Heart right ventricle (tissue), 16 donors: ENCODE measurements at places on chromosomes 5 and 9.
A peak's percentile ranks its signal among the peaks of the same experiment; 100 is the strongest.

DNA sequence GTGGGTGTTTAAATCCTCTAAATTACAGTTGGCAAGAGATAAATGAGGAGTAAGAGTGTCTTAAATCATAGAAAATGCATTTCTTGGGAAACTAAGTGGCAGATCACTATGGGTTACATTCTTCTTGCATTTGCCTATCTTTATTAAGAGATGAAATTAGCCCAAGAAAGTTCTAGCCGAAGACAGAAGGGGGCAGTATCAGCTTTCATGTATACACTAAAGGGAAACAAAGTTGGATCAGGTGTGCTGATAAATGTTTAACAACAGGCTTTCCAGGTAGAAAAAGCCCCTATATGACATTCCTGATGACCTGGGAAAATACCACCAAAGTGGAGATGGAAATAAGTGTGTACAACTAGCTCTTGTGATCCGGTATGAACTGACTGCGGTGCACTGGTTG lies 81.9 kb upstream of the TLR4 start:
- DNase-seq = no peak

DNA sequence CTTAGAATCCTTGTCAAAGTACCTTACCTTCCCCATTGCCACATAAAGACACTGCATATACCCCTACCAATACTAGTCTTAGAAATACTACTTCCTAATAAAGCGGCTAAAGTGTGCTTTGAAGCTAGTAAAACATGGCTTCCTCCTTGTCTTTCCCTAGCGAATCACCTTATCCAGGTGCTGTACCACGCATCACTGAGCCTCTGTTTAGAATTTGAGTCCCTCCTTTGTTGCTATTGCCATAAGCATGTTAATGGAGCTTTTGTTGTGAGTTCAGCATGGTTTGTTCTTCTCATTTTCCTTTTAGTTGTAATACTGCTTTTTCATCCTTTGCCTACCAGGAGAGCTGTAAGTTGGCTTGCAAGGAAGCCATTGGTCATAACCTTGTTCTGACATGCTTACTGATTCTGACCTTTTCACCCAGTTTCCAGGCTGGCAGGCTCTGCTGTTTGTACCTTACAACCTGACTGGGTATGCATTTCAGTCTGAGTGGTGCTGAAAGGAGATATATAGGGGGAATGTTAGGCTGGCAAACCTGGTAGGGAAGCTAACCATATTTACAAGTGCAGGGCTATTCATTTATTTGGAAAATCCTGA lies 49.8 kb downstream of the LMNB1 start:
- no peak for DNase-seq

GRCh38 chr5:170628028-170628427 lies 124.2 kb downstream of the KCNIP1 start:
- no peak for DNase-seq

GRCh38 chr9:121286973-121287741 lies 19.2 kb downstream of the GSN start:
- DNase-seq = peak; percentile 90

DNA sequence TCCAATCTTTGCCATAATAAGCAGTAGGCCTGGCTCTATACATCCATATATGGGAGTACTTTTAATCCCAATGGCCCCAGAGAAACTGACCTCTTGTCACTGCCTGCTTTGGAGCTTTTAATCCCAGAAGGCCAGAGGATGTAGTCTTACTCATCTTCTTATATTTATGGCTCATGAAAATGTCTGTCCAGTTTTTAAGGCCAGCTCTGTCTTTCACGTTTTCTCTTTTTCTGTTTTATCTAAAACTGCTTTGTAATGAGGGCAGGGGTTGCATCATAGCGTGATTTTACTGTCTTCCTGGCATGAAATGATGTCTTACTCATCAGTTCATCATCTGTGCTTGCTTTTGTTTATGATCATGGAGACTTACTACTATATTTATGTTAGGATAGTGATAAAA lies 1094.9 kb downstream of the MAT2B start:
- no peak for DNase-seq

GRCh38 chr9:135992486-135993408 lies 31.6 kb upstream of the UBAC1 start:
- peak; percentile 85 for DNase-seq

DNA sequence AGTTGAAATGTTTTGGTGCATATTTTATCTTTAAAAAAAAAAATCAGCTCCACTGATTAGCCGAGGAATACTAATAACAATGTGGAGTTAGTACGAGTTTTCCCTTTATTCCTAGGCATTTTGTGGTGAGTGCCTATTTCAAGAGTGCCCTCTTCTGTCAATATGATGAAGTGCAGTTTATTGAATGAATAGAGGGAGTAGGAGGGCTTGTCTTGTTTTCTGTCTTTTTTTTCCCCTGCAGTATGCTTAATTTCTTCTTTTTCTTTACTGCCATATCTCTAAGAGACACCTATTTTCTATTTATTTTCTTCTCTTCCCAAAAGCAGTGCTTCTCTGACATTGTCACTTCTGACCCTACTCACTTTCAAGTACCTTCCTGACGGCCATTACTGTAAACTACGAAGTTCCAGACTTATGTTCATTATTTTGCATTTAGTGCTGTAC lies 169.6 kb upstream of the PITX1 start:
- no peak for DNase-seq

GRCh38 chr9:107242073-107243030 lies 40.7 kb upstream of the RAD23B start:
- DNase-seq = no peak

GRCh38 chr5:92979716-92980115 lies 601.3 kb downstream of the NR2F1-AS1 start:
- DNase-seq = no peak

DNA sequence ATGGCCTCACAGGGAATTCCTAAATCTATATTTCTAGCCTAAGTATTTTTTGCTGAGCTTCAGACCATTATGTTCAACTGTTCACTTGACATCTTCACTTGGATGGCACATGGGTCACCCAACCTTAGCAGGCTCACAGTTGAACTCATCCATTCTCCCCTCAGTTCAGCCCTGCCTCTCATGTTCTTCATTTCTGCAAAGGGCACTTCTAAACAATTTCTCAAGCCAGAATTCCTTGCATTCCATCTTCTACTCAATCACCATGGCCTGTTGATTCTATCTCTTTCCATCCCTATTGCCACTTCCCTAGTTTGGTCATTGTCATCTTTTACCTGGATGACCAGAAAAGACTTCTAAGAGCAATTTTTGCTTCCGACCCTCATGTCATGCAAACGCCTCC lies 7.3 kb upstream of the RGS3 start:
- no peak for DNase-seq

GRCh38 chr5:7662289-7662688 lies 188.6 kb downstream of the CFAP90 start:
- no peak for DNase-seq

- DNase-seq = no peak
These were observed 92.8 kb downstream of the ANKH start for GRCh38 chr5:14778792-14779070.

- no peak for DNase-seq
These were observed 399.0 kb downstream of the HTR1A start for GRCh38 chr5:63563008-63563917.

- no peak for DNase-seq
These were observed 125.2 kb upstream of the CDH18 start for GRCh38 chr5:20113031-20113715.

DNA sequence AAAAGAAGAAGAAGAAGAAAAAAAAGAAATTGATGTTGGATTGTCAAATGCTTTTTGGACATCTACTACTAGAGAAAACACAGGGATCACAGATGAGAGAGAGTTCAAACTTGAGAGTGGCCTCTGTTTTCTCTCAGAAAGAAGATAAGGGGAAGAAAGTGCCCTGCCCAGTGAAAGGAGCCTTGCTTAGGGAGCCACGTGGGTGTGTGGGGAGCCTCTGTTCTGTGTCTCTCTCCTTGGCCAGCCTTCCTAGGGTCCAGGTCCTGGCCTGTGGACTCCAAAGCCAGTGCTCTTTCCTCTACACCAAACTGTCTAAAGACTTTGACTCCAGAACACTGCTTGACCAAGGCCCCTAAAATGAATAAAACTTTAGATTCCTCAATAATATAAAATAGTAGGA lies 22.0 kb upstream of the COL15A1 start:
- DNase-seq = no peak

GRCh38 chr5:62312674-62313073 lies 6.7 kb downstream of the KIF2A start:
- no peak for DNase-seq

- DNase-seq = no peak
These were observed 37.5 kb downstream of the FABP6 start for GRCh38 chr5:160266752-160267345.

GRCh38 chr5:73747696-73748380 lies 121.8 kb downstream of the ARHGEF28 start:
- no peak for DNase-seq

DNA sequence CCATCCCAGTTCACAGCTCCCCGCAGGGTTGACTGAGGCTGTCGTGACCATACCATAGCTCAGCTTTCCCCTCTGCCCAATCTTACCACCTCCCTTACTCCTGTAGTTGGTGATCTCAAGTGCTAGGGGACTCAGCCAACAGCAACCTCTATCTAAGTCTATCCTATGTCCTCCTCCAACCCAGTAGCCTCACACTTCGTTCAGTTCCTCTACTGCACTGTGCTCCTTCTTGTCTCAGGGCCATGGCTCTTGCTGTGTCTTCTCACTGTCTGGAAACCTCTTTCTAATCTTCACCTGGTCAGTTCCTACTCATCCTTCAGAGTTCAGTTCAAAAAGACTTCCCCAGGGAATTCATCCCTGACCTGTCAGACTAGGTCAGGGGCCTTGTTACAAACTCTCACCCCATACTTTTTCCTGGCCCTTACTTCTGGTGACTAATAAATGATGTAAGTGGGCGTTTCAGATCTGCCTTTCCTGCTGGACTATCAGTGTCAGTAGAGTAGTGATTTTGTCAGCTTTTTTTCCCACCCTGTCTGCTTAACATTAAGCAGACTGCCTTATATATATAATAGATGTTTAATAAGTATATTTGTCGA lies 53.6 kb upstream of the NR3C1 start:
- no peak for DNase-seq

DNA sequence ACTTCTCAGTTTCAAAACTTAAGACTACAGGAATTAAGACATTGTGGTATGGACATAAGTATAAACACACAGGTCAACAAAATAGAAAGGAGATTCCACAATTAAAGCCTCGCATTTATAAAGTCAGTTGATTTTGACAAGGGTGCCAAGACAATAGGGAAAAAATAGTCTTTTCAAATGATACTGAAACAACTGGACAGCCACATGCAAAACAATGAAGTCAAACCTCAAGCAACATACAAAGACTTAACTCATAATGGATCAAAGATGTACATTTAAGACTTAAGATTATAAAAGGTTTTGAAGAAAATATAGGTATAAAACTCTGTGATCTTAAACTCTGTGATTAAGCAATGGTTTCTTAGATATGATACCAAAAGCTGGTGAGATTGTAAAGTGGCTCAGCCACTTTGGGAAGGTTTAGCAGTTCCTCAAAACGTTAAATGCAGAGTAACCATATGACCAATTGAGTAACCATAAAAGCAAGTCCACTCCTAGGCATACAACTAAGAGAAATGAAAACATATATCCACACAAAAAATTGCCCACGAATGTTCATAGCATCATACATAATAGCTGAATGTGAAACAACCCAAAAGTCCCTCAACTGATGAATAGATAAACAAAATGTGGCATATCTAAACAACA lies 22.0 kb downstream of the HINT1 start:
- DNase-seq = no peak

GRCh38 chr5:114010362-114010761 lies 351.5 kb upstream of the KCNN2 start:
- DNase-seq = no peak

DNA sequence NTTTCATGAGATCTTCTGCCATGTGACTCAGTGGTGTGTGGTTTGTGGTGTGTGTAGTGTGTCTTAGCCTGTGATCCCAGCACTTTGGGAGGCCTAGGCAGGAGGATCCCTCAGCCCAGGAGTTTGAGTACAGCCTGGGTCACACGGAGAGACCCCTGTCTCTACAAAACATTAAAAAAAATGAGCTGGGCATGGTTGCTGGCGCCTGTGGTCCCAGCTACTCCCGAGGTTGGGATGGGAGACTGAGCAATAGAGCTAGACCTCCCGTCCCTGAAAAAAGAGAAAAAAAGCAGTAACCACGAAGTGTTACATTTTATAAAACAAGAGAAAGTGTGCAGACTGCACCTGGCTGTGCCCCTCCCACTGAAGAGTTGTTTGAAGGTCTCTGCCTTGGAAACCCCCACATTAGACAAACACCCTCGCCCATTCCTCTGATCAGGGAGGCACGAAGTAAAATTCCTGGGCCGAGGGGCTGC lies 21.2 kb upstream of the RNU6ATAC start:
- DNase-seq = no peak

DNA sequence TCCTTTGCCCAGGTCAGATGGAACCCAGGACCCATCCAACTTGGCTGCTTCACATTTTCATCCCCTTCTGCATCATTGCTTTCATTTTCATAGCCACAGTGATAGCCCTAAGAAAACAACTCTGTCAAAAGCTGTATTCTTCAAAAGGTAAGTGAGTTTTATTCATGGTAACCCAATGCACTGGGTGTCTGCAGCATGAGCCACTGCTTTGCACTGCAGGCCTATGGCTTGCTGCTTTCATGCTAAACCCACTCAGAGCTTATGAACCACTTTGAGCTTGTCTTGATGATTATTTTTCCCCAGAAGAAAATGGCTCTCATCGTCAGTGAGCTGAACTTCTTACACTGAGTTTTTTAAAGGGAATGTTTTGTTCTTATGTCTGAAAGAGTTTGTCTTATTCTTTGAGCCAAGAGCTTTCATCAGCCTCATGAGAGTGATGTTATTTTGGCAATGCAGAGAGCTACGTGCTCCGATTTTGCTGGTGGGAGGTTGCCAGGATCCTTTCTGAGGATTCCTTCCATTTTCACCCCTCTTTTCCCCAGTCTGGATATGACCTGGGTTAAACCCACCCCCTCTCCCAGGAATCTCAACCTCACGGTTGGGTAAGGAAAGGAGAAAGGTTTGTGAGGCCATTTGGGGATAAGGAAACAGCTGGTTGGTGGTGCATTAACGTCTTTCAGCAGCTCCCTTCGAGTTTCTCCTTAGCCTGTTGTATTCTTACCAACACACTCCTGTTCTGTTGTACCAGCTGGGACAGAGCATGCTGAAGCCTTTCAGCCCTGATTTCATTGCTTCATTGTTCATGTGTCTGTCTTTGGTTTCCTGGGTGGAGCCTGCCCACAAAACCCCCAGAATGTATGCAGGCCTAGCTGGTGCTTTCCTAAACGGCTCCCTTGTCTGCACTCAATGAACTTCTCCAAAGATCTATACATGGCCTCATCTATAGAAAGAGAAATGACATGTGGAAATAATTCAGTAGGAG lies 47.6 kb downstream of the PDCD1LG2 start:
- no peak for DNase-seq

DNA sequence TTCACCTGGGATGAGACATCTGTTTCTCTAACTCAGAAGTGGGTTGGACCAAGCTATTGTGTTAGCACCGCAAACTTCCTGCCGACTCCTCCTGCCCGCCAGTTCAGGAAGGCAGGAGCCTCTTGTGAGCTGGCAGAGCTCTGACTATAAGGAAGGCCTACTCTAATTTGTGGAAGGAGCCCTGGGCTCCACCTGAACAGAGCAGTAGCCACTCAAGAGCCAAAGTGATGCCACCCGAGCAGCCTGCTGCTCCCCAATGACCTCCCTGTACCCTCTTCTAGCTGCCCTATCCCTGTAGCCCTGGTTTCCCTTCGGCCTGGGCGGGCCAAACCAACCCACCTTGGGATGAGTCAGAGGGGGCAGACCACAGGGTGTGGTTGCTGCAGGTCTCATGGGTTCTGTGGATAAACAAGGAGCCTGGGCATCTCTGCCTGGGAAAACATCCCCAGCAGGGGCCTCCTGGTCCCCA lies 81.6 kb downstream of the PSD2 start:
- no peak for DNase-seq
